ENCODE measurements at places on chromosomes 5 and 9. TPM values are rescaled to one million over a fixed set of nuclear protein-coding genes. Genes with fewer than 3 reads are reported as not detected.

The LECT2 gene
- total RNA-seq: not detected

The ARHGEF39 gene
- 1.0 TPM for total RNA-seq

The HNRNPH1 gene
- total RNA-seq: 464 TPM

The ARHGEF37 gene
- 20.6 TPM for total RNA-seq

The INSL6 gene
- total RNA-seq: not detected

The KIF24 gene
- total RNA-seq: 1.6 TPM

Measured in dermis microvascular lymphatic vessel endothelial cell (primary cell).